Activated CD4-positive, alpha-beta T cell treated with anti-CD3 and anti-CD28 coated beads, Interleukin-2, amount 50 U/mL, for 24 hours (primary cell): ENCODE measurements at places on chromosomes 6 and 20.

DNA sequence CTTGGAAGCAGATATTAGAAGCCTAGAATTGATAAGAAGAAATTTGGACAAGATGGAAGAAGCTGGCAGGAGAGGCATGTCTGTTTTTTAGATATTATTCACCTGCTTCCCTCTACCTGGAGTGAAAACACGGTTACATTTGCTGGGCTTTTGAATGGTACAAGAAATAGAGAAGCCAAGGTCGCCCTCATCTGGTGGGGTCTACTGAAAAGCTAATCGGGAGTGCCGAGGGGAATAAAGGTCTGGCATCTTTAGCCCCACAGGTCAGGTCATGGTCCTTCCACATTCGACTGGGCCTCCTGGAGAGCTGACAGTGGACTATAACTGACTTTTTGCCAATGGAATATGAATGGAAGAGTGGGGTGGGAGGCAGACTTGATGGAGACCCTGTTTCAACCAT, 4.6 kb upstream of the C2 start:
- no peak for DNase-seq

DNA sequence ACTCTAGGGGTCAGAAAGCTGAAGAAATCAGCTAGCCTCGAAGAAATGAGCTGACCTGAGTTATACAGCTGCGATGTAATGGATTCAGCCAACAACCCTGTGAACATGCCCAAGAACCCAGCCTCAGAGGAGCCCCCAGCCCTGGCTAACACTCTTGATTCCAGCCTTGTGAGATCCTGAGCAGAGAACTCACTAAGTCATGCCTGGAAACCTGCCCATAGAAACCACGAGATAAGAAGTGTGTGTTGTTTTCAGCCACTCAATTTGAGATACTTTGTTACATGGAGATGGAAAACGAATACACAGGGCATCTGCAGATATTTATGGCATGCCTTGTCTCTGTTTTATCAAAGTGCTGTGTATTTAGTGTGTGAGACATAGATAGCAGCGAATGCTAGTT, 265.2 kb downstream of the QKI start:
- no peak for DNase-seq

DNA sequence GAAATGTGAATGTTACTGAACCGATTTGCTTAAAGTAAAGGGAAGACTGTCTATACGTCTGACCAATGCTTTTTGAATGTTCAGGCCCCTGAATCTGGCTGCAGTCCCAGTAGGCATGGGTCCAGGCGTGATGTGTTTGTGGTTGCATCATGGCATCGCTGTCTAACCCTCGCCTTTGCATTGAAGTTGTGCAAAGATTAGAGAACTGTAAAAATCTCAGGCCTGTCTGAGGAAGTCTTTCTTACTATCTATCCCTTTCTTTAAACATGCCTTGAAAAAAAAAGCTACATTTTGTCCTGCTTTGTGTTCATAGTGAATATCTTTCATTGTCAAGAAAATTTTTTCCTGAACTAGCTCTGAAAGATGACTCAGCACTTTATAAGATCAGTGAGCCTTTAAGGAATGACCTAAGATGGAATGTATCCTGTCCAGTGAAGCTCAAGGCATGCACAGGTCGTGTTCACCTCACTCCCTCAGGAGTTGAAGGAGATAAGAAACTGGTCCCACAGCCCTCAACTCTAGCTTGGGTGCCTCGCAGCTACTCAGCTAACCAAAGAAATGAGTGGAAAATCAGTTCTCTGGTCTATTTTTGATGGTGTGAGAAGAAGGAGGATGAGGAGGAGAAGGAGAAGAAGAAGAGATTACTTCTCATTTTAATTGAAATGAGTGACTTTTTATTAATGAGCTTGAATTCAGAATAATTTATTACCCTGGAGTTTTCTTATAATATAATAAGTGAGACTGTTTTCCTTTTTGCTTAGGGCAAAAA, 48.6 kb downstream of the TPD52L1 start:
- no peak for DNase-seq

DNA sequence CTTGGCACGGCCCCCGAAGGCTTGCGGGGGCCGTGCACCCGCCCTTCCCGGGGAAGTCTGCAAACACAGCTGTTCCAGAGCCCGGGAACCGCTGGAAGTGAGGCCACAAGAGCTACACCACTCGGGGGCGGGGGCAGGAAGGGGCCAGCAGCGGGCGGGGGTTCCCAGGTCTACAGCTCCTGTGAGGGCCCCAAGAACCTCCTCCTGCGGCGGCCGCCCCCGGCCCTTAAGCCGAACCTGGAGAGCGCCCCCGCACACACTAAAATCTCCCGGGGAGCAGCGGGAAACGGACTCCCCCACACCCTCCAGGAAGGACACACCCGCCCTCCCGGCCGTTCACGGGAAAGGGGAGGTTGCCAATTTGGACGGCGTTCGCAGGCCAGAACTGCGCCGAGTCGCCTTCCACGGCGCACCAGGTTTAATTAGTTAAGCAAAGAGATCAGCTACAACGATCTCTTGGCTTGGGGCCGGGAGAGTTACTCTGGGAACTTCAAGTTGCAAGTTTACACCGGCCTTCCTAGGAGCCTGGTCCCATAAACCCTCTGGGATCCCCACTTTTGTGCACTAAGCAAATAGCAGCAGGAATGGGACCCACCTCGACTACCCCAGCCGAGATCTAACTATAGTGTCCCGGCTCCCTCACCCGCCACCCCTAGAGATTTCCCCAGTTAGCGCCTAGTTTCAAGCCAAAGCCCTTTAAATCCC, 1.7 kb downstream of the JAG1 start:
- no peak for DNase-seq

DNA sequence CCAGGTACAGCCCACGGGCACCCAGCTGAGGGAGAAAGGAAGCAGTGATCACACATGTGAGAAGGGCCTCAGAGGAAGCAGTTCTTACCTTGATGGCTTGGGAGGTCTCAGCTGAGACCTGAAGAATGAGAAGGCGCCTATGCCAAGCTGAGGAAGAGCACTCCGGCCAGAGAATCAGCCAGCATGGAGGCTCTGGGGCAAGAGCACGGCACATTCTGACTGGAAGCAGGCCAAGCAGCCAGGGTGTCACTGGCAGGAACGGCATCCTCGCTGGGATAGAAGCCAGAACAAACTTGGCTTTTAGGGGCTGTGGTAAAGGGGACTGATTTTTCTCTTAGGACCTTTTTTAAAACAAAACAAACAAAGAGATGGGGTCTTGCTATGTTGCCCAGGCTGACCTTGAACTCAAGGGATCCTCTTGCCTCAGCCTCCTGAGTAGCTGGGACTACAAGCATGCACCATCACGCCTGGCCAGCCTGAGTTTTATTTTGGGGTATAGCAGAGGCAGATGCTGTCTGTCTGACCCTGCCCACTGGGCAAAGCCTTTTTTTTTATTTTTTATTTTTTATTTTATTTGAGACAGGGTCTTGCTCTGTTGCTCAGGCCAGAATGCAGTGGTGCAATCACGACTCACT, 17.6 kb downstream of the GHRH start:
- DNase-seq: no peak

GRCh38 chr20:52958211-52958610, 13.9 kb upstream of the TSHZ2 start:
- no peak for DNase-seq

DNA sequence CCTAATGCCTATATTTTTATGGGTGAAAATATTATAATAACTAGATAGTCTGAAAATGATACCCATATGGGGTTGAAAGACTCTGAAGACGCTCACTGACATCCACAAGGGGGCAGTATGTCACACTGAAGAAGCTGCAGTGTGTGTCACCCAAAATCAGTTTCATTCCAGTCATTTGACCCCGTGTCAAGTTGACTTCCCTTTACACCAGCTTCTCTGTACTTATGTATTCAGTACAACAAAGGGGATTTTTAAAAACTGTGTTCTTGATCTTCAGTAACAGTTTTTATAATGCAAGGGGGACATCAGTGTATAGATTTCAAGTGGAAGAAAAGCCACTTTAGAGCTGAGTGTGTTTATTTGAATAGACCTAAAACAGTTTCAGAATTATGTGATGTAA, 19.3 kb downstream of the FAXC start:
- peak; percentile 23 for DNase-seq

- DNase-seq: no peak
Observed at GRCh38 chr6:112150363-112150762, 63.0 kb downstream of the FAM229B start.

DNA sequence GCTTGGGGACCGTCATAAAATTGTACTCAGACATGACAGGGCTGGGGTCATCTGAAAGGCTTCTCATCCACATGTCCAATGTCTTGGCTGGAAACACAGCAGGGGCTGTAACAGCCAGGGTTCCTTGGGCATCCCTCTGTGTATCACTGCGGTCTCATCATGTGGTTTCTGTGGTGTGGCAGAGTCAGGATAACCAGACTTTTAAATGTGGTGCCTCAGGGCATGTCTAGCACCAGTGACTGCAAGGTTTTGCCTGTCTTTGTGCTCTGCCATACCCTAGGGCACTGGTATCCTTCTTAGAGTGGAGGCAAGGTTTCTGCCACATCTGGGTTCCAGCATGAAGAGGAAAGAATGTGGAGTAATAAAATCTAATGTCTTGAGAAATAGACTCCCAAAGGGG, 124.2 kb downstream of the PLEKHG1 start:
- no peak for DNase-seq

DNA sequence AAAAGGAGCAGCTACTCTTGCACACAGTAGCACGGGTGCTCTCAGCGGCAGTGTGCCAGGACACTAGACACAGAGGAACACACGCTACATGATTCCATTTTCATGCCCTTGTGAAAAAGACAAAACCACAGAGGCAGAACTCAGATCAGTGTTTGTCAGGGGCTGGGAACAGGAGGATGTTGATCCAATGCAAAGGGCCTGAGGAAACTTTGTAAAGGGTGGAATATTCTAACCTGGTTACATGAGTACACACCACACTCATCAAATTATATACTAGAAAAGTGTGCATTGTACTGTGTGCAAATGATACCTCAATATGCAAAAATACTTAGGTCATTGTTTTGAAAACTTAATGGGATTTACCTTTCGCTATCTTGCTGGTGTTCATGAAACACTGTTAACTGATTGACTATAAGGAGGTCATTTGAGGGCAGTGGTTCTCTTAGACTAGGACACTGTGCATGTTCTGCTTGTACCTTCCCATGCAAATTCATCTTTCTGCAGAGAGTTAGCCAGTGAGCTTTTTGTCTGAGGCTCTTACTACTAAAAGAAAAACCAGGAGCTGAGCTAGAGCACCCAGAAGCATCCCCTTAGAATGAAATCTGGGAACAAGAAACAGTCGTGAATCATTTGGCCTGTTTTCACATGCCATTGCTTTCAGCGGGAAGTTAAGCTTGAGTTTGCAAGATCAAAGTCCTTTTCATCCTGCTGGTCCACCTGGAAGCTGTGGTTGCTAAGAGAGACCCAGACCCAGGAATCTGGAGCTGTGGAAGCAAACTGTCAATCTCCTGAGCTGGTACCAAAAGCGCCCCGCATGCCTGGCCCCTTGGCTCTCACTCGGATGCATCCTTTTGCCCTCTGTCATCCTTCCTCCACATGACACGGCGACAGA, 204.8 kb downstream of the TTLL2 start:
- DNase-seq: no peak

DNA sequence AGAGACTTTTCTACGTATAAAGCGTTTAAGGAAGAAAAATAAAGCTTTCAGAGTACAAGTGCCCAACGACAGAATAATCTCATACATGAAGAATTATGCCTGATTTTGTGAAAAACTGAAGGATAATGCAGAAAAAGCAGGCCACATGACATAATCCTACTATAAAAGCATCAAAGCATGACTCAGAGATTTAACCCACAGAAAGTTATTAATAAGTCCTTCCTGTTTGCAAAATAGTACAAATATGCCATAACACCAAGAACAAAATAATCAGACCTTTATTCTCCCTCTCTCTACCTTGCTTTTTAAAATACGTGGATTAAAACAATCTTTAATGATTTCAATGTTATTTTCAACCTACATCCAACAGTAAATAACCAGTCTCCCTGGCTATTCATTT, 118.6 kb upstream of the BCLAF1 start:
- DNase-seq: no peak

DNA sequence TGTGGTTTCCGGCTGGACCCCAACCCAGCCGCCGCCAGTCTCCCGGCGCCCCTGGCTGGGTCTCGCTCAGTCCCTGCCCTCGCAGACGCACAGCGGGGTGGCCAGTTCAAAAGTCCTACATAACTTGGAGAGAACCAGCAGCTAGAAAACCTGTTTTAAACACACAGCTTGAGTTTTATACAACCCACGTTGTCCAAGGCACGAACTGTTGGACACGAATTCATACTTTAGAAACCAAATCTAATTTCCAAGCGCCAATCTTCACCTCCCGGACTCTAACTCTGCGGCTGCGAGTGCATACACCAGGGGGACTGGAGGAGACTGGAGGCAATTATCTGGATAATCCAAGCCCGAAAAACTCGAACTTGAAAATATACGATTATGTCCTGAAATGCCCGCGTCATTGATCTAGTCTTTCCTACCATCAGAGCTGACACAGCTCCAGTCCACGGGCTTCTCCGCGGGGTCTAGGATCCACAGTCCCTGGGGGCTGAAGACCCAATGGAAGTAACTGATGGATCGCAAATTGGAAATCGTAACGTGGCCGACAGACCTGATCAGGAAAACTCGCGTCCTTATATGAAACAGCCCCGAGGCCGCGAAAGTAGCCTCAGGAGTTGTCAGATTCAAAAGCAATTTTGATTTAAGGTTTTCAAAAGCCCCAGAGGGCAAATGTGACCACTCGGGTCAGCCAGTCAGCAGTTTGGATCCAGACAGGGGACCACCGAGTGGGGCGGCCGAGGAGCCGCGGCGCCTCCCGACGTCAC, 843 bp upstream of the HEY2 start:
- no peak for DNase-seq

DNA sequence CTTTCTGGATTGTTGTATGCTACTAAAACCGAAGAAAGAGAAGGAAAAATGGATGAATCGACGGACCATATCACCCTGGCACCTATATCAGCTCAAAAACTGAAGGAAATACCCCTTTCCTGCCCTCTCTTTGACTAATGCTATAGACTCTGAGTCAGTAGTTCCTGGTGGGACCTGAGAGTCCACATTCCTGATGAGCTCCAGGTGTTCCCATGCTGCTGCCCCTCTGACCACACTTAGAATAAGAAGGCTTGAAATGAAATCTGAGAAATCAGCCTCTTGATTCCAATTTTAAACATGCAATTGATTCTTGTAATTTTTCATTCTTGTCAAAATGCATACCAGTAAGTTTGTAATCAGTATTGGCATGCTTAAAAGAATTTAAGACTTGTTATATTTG, 75.2 kb downstream of the PRL start:
- DNase-seq: no peak
